ENCODE measurements at places on chromosomes 11 and 22.

- no peak for DNase-seq
Observed at GRCh38 chr11:134390706-134391569, 21.1 kb downstream of the B3GAT1 start.

DNA sequence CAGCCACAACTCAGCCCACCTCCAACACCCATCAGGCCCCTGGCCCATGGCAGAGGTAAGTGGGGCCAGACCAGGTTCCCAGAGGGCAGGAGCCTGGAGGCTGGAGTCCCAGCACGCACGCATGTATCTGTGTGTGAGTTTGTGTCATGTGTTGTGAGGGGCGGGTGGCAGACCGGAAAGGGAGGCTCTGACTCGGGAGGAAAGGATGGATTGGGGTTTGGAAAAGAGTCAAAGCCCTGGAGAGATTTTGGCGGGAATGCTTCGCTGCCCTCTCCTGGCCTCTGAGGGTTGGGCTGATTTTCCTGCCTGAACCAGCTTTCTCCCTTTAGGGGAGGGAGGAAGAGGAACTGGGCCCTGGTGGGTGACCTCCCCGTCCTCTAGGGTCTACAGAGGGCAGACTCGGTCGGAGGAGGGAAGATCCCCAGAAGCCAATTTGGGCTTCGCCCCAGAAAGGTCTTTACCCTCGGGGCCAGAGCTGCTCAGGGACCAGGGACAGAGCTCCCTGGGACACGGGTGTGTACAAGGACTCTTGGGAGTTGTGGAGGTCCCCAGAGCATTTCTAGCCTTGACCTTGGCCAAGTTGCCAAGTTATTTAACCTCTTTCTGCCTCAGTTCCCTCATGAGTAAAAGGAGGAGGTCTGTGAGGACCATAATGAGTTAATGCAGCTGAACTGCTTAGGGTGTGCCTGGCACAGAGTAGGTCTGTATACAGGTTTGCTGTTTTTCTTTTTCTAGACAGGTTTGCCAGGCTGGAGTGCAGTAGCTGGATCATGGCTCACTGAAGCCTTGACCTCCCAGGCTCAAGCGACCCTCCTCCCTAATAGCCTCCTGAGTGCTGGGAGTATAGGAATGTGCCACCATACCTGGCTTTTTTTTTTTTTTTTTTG, 6.9 kb downstream of the C11orf68 start:
- DNase-seq = peak; percentile 83

DNA sequence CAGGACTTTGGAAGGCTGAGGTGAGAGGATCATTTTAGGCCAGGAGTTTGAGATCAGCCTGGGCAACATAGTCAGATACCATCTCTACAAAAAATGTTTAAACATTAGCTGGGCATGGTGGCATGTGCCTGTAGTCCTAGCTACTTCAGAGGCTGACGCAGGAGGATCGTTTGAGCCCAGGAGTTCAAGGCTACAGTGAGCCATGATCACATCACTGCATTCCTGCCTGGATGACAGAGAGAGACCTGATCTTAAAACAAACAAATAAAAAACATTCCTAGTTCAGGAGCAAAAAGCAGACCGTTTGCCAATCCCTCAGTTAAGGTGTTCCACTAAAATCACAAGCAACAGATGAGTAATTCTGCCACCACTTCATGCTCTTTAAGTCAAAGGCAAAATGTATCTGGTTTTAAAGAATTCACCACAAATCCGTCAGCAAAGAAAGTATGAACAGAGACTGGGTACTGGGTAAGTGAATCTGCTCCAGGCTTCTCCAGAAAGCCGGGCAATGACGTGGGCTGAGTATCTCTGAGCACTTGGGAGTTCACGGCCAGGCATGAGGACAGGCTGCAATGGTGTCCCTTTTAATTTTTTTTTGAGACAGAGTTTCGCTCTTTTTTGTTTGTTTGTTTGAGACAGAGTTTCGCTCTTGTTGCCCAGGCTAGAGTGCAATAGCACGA, 19.5 kb downstream of the CLTCL1 start:
- no peak for DNase-seq

DNA sequence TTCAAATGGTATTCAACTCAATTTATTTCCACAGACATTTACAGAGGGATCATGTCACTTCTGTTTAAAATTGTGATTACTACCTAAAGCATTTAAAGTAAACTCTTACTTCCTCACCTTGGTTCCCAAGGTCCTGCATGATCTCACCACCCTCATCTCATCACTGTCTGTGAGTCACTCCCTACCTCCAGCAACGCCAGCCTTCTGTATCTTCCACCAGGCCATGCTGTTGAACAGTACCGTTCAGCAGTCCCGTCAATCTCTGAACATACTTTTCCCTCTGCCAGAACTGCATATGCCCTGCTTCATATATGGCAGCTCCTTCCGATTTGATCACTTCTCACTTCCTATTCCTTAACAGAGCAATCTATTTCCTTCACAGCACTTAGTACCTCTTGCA, 2.0 kb downstream of the FBXO3 start:
- no peak for DNase-seq

- no peak for DNase-seq
Observed at GRCh38 chr11:85762226-85762625, 48.7 kb downstream of the SYTL2 start.

GRCh38 chr11:112614605-112615004, 346.6 kb upstream of the NCAM1 start:
- no peak for DNase-seq

DNA sequence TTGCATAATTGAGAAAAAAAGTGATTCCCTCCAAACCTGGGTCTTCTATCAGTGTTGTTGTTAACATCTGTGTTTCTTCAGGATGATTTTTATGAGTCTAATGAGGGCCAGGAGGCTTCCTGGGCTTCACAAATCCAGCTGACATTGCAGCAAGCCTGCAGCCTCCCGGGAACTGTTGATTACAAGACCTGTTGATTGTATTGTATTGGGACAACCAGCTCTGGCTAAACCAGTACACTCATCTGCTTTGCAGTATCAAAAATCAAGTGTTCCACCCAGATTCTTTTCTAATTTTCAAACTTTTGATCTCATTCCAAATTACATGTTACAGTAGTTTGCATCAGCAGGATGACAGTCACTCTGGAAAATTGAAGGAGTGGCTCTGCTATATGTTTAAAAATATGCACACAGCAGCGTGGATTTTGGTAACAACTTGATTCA, 16.1 kb upstream of the PRSS23 start:
- no peak for DNase-seq

GRCh38 chr11:107247167-107247861, 210.3 kb downstream of the CWF19L2 start:
- DNase-seq = no peak

DNA sequence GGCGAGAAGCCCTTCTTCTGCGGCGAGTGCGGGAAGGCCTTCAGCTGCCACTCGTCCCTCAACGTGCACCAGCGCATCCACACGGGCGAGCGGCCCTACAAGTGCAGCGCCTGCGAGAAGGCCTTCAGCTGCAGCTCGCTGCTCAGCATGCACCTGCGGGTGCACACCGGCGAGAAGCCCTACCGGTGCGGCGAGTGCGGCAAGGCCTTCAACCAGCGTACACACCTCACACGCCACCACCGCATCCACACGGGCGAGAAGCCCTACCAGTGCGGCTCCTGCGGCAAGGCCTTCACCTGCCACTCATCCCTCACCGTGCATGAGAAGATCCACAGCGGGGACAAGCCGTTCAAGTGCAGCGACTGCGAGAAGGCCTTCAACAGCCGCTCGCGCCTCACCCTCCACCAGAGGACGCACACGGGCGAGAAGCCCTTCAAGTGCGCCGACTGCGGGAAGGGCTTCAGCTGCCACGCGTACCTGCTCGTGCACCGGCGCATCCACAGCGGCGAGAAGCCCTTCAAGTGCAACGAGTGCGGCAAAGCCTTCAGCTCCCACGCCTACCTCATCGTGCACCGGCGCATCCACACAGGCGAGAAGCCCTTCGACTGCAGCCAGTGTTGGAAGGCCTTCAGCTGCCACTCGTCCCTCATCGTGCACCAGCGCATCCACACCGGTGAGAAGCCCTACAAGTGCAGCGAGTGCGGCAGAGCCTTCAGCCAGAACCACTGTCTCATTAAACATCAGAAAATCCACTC, 12.2 kb downstream of the ZNF74 start:
- no peak for DNase-seq

- no peak for DNase-seq
Observed at GRCh38 chr22:37075822-37076433, 24.4 kb downstream of the KCTD17 start.

DNA sequence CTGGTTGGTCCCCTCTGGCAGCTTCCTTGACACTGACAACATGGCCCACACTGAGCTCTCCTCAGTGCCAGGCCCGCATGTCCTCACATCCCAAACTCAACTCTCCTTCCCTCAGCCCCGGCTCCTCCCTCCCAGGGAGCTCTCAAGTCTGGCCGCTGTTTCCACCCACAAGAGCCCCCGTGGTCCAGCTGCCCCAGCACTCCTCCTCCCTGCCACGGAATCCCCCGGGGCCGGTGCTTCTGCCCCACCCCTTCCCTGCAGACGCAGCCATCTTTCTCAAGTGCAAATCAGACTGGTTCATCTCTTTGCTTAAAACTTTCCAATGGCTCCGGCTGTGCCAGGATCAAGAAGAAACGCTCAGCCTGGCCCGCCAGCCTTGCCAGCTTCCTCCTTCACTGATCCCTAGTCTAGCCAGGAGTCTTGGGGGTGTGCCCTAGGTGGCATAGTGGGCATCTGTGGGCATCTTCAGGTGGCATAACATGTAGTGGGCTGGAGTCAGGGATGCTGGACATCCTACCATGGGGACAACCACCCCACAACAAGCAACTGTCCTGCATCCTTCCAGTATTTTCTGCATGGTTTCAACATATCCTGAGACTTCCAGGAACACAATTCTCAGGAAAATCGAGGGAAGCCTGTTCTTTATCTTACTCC, 22.3 kb upstream of the RASL10A start:
- DNase-seq = no peak

DNA sequence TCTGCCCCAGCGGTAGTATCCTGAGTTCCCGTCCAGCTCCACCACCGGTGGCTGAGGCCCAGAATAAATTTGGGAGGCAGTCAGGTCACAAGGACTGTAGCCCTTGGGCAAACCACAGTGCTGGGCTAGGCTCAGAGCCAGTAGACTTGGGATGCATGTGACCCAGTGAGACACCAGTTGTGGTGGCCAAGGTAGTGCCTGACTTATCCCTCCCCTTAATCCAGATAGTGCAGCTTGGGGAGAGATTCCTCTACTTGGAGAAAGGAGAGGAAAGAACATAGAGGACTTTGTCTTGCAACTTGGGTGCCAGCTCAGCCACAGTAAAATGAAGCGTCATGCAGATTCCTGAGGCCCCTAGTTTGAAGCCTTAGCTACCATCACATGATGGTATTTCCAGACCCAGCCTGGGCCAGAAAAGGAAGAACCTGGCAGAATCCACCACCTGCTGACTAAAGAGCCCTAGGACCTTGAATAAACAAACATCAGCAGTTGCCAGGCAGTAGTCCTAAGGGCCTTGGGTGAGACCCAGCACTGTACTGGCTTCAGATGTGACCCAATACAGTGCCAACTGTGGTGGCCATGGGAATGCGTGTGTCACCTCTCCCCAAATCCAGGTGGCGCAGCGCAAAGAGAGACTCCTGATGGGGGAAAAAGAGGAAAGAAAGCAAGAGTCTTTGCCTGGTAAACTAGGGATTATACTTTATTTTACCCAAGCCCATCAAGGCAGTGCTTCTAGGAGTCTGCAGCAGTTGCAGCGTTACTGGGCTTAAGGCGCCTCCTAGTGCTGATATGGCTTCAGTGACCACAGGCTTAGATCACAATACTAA, 17.0 kb upstream of the DDX10 start:
- DNase-seq = peak; percentile 42

DNA sequence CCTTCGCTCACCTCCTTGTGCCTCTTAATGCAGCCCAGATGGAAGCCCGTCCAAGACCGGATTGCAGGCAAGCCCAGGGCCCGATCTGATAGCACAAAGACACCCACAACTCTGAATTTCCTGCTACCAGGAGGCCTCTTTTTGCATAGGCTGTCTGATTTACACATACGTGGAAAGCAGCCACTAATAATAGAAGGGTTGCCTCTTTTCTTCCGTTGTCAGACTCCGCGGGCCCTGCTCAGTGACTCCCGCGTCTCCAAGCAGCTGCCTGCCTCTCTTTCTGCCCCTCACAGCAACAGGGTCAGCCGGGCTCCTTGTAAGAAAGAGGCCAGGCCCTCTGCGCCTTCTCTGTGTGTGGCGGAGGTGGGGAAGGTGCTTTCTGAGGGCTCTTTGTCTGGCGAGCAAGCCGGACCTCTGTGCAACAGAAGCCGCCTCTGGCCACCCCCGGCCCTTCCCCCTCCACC, 26.7 kb downstream of the FLI1 start:
- DNase-seq = no peak

- DNase-seq = no peak
Observed at GRCh38 chr11:113481226-113481625, 6.0 kb upstream of the DRD2 start.

DNA sequence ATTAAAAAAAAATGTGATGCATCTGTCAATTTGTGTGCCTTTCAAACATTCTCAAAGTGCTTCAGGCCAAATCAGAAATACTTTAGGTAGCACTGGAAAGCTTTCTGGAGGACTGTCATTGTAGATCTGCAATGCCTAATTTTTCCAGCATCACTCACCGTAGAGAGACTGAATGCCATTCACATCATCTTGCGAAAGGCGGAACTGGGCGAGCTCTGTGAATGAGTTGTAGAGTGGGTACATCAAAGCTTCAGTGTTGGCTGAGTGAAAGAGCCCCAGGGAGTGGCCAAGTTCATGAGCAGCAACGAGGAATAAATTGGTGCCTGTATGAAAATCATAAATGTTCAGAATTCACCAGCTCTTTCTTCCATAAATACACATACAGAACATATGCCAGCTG, 4.0 kb downstream of the MMP10 start:
- no peak for DNase-seq

GRCh38 chr11:72162891-72163492, 27.5 kb downstream of the FOLR3 start:
- no peak for DNase-seq

DNA sequence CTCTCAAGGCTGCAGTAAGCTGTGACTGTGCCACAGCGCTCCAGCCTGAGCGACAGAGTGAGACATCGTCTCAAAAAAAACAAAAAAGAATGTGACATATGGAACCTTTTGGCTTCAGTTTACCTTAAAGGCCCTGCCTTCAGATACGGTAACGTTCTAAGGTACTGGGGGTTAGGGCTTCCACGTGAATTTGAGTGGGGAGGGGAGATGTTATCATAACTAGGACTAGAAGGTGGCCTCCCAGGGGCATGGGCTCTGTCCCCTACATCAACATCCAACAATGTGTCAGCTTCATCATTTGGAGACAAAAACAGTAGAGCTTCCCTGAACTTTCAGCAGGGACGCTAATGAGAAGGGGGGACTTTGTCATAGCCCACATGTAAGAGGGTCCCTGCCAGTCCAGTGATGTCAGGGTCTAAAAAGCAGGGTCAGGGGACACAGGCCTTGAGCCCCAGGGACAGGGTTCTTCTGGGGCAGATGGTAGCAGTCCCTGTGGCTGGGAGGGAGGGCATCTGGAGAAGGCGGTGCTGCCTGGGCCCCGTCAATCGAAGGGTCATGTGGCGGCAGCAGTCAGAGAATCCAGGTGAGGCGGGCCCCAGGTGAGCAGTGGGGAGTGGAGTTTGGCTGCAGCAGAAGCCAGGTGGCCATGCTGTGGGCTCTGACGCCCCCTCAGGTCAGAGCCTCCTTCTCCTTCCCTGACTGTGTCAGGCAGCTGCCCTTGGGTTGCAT, 79.8 kb downstream of the BCR start:
- DNase-seq = no peak
